ENCODE measurements at places on chromosomes 5 and 9.

DNA sequence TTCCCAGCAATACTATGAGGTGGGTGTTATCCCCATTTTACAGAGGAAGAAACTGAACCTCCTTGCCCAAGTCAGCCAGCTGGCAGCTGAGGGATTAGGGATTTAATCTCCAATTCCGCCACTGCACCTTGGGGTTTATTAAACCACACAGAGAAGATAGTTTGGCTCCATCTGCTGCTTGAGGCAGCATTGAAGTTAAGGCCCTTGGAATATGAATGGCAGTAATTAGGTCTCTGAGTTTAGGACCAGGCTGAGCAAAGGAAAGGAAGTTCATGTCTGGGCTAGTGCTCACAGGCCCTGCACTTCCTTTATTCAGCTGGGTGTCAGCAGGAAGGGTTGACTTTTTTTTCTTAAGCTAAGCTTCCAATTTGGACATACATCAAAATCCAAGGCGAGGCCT lies 86.9 kb upstream of the GDNF start:
- DNase-seq: no peak

- no peak for DNase-seq
Observed at GRCh38 chr5:75053304-75054133, 1.2 kb upstream of the GCNT4 start.

DNA sequence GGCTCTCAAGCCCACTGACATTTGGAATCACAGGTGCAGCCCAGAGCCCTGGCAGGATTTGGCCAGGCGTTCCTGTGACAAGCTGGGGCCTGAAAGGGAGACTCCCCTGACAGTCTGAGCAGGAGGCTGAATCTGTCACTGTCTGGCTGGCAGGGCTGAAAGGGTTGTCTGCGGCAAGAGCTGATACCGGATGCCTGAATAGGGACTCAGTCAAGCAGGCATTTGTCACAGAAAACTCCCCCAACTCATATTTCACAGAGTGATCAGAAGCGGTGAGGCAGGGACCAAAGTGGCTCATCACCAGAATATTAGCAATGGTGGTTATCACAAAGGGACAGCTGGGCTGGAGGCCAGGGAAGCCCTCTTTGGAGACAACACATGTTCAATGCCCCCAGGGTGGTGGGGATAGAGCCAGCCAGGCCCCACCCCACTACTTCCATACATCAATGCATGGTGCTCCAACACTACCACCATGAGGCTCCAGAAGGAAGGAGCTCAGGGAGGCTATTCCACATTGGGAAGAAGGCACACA lies 295.5 kb downstream of the DTWD2 start:
- DNase-seq: no peak

DNA sequence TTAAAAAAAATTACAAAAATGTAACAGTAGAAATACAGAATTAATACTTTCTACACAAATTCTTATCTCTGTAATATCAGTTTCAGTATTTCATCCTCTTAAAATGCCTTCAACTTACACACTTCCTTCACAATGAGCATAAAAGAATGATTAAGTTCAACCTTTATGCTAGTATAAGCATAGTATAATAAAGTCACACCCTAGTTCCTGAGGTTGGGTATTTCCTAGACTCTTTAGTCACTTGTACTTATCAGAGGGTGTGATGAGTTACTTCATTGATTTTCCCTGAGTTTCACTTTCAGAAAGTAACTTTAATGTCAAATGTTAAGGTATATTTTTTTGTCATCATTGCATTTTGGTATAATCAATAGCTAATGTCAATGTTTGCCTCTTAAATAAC lies 302.4 kb downstream of the PDE4D start:
- no peak for DNase-seq

GRCh38 chr5:32083981-32084430 lies 90.1 kb downstream of the GOLPH3 start:
- DNase-seq: no peak

DNA sequence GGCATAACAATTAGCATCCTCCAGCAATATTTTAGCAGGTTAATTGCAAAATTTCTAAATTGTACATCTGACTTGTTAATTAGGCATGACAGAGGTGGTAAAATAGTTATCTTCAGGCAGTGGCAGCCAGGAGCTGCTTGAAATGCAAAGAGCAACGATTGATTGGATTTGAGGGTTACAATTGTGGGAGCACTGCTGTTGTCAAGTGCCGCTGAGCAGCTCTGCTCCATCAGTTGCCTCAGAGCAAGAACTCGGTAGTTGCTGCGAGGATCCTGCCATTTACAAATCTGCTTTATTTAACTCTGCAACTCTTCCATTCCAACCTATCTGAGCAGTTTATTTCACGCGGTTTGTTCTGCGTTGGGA lies 12.6 kb downstream of the PBX3 start:
- DNase-seq: peak; percentile 15

- DNase-seq: peak; percentile 37
Observed at GRCh38 chr9:125558453-125559092, 148.4 kb downstream of the MAPKAP1 start.

GRCh38 chr9:75754080-75754479 lies 136.4 kb upstream of the PCSK5 start:
- peak; percentile 91 for DNase-seq

DNA sequence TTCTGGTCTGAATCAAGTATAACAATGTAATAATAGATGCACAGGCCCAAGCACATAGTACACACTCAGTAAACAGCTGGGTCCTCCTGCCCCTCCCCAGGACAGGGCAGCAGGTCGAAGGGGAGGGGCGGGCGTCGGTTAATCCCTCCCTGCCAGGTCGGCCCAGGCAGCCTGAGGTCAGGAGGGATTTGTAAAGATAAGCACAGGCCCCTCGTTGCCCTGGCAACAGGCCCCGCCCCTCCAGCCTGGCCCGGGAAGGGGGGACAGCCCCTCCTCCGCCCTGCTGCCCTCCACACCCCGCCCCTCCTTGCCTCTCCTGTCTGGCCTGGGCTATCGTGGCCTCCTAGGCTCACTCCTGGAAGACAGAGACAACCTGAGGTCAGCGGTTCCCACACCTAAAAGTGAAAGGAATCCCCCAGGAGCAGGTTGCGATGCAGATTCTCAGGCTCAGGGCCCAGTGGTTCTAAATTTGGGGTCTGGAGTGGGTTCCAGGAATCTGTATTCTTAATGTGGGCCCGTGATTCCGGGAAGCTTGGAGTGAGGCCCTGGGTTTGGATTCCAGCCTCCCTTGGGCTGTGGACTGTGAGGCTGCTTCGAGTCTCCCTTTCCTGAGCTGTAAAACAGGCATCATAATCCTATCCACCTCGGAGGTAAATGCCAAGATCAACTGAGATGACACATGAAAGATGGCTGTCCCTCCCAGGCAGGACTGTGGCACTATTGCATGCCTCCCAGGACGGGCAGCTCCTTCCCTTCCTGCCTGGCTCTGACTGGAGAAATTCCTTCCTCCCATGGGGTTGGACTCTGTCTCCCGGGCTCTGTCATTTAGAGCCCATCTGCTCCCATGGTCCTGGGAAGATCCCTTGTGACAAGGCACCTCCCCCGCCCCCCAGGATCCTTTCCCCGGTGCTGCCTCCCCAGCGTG lies 4.4 kb downstream of the CRB2 start:
- no peak for DNase-seq

GRCh38 chr5:13348568-13348967 lies 595.9 kb downstream of the DNAH5 start:
- DNase-seq: no peak

- no peak for DNase-seq
Observed at GRCh38 chr9:108211411-108211955, 644.3 kb downstream of the ACTL7B start.

DNA sequence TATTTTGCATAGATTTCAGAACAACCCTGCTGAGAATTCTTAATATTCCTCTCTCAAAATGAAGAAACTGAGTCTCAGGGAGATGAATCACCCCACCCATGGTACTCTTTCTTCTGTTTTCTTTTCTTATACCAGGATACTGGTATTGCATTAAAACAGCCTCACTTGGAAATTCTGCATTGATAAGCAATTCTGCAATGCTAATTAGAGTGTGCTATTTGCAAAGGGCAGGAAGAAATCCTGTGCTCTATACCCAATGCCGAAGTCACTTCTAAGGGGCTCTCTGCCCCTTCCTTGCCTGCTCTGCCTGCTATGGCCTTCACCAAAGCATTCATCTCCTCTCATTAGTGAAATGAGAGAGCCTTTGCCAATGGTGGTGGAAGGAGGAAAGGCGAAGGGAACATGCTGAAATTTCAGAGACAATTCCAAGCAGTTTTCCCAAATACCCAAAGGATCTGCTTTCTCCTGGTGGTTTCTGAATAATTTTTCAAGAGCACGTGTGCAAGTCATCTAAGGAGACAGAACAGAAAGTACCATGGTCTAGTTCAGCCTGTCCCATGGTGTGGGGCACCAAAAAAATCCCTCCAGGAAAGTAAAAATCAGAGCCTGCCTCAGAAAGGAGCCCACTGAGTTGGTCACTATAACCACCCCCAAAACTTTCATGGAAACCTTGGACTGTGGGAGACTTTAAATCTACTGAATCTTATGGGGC lies 156.5 kb downstream of the PAPPA start:
- no peak for DNase-seq

DNA sequence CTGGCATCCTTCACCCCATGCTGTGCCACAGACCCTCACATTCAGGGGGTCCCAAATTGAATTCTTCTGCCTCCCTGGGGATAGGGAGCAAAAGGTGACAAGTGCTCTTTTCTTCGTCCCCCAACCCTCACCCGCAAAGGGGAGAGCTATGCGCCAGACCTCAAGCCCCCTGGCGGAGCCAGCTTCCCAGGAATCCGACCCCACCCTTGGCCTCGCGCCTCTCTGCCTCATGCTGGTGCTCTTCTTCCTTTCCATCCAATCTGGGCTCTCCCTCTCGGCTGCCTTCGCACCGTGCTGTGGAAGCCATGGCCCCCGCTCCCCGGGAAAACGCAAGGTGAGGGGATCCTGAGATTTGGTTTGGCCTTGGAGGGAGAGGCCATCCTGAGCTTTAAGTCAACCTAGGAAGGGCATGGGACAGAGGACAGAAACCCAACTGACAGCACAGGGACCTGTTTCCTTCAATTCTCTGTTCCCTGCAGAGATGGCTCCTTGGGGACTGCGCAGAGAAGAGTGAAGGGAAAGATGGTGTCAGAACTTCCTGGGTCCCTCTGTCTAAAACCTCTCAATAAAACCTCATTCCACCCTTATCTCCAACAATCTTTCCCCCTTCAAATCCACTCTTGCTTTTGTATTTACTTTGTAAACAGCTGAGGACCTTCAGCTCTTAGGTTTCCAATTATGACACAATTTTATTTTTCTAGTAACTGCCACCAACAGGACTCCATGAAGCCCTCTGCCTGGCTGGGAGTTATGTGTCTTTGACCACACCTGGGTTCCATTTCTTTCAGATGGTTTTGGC lies 36.3 kb upstream of the CRB2 start:
- DNase-seq: no peak

DNA sequence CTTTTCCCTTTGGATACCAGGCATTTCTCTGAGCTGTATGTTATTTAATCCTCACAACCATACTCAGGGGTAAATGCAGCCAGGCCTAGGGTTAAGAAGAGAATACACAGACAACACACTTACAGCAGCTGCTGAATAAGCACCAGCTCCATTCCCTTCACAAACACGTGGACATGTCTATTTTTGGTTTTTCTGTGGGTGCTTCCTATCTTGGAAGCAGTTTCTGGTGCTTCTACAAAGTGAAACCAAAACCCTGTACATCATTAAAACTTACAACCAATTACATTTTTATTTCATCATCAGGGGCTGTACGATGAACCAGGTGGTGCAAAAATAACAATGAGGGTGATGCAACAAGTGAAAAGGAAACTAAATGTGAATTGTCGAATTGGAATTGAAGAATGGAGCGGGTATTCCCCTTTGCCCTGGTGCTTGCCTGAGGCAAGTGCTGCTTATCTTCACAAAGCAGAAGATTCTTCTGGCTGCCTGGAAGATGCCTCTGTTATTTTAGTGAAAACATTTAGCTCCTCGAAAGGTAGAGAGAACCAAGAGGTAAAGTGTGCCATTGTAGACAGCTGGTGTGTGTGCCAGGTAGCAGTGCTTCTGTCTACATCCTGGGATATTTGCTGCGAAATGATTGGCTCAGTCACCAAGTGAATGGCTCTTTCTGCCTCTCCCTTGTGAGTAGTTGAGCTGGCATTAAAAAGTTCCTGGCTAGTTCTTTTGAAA lies 18.6 kb upstream of the IFNB1 start:
- no peak for DNase-seq

DNA sequence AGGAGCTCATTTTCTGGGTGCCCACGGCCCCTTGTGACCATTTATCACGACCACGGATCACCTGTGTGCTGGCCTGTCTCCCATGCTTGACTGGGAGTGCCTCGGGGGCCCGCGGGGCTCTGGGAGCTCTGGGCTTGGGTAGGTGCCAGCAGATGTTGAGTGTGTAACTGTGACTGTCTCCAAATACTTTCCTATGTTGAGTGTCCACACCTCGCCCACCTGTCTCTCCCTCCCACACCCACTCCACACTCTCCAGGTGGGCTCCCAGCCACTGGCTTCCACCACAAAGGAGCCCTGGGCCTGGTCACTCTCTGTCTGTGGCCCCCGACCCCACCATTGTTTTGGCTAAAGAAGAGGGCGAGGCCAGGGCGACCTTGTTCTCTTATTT lies 196.4 kb downstream of the CDK5RAP2 start:
- DNase-seq: peak; percentile 26

GRCh38 chr5:134791580-134791979 lies 33.0 kb downstream of the DDX46 start:
- no peak for DNase-seq

GRCh38 chr5:144945503-144945902 lies 774.8 kb downstream of the KCTD16 start:
- DNase-seq: no peak

DNA sequence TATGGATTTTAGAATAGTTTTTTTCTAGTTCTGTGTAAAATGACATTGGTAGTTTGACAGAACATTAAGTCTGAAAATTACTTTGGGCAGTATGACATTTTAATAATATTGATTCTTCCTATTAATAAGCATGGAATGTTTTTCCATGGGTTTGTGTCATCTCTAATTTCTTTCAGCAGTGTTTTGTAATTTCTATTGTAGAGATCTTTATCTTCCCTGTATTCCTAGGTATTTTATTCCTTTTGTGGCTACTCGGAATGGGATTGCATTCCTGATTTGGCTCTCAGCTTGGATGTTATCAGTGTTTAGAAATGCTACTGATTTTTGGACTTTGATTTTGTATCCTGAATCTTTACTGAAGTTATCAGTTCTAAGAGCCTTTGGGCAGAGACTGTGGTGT lies 420.4 kb downstream of the KIAA0825 start:
- DNase-seq: no peak

GRCh38 chr5:148653291-148653835 lies 964 bp downstream of the HTR4 start:
- no peak for DNase-seq

DNA sequence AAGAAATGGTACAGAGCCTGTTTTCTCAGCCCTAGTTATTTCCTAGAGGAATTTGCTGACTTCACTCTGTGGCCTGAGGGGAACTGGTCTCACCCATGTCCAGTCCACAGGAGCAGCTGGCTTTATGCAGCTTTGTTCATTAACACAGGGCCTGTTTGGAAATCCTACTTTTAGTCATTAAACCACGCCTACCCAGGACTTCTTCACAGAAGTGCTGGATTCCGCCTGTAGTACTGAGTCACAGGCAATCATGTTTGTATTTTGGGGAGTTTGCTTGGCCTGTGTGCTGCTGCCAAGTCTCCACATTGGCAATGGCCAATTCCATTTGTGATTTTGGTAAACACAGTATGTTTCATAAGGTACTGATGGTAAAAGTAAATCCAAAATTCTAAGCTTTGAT lies 52.8 kb downstream of the CTNND2 start:
- DNase-seq: no peak

GRCh38 chr5:74549384-74549783 lies 91.1 kb downstream of the ENC1 start:
- DNase-seq: no peak

Measured in NCI-H2227 treated with DMSO at 0.1 percent for 48 hours (cell line).